Stromal cell of bone marrow (primary cell): ENCODE measurements at places on chromosomes 4 and X.
A peak's percentile ranks its signal among the peaks of the same experiment; 100 is the strongest.

GRCh38 chr4:146257511-146257910 is 43.2 kb downstream of the REELD1 start:
- DNase-seq = no peak

DNA sequence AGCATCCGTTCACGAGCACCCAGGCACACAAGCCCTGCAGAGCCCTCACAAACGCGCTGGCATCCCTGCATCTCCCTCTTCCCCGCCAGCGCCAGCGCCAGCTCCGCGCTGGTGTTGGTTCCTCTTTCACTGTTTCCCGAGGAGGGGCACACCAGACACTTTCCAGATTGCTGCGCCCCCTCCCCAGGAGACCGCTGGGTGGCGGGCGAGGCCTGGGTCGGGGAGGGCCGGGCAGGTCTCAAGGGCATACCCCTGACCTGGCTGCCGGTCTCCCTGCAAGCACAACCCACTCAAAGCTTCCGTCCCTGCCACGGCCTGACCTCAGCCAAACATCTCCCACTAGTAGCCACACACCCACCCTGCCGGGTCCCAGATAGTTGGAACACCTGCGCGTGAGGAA is 2.2 kb upstream of the NKX1-1 start:
- DNase-seq = no peak

GRCh38 chr4:117420948-117421347 is 335.6 kb upstream of the TRAM1L1 start:
- no peak for DNase-seq

GRCh38 chr4:112290341-112290740 is 4.6 kb upstream of the TIFA start:
- DNase-seq = no peak

GRCh38 chrX:107574711-107575110 is 53.6 kb upstream of the PRPS1 start:
- no peak for DNase-seq

GRCh38 chrX:47229427-47229826 is 3.4 kb upstream of the USP11 start:
- no peak for DNase-seq

DNA sequence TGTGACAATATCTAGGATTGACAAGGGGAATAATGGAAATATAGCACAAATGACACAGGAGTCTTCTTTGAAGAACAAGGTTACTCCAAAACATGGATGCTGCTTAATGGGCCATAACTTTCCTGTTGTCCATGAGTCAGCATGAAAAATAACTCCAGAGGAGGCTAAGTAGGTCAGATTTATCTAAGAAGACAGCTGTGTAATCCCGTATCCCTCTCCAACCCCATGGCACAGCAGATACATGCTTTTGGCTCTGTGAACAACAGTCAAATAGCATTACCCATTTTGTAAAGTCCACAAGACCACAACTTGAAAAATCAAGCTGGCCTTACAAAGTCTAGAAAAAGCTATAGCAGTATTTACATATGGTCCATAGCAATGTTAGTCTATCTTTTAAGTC is 2.1 kb upstream of the TMEM131L start:
- DNase-seq = no peak

GRCh38 chr4:183853548-183853940 is 51.6 kb upstream of the STOX2 start:
- no peak for DNase-seq

DNA sequence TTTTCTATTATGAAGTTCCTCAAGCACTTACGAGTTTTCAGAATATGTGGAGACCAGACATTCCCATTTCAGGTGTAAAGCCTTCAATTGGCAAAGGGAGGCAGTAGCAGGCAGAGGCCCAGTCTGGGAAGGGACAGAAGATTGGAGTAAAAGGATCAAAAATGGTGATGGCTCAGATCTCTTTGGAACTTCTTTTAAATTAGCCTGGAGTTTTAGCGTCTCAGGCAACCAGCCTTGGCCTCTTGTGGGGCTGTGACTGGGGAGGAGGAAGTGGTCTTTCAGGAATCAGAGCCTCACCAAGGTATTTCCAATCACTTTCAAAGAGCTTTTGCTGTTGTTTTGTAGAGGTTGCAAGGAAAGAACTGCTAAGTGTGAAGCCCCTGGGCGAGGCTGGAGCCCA is 239.1 kb downstream of the FRAS1 start:
- DNase-seq = no peak

- DNase-seq = no peak
These were observed 64.0 kb upstream of the WDR1 start for GRCh38 chr4:10180603-10180926.

DNA sequence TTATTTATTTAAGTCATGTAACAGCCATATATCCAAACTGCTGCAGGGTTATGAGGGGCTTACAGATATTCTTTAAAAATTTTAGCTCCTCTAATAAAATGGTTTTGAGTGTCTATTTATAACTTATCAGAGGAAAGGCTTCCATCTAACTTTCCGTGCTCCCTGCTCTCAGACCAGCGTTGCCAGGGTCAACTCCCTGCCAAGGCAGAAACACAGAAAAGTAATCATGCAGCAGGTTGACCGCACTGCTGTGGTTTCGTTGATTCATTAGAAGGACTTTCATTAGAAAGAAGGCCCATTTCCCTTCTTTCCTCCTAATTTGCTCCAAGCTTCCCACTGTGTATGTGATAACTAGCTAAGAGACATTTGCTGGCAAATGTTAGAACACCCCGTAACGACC is 33.9 kb downstream of the BCLAF3 start:
- DNase-seq = no peak

GRCh38 chr4:57374866-57375595 is 264.8 kb upstream of the IGFBP7 start:
- no peak for DNase-seq

GRCh38 chr4:57023104-57023503 is 44.4 kb downstream of the POLR2B start:
- peak; percentile 80 for DNase-seq

DNA sequence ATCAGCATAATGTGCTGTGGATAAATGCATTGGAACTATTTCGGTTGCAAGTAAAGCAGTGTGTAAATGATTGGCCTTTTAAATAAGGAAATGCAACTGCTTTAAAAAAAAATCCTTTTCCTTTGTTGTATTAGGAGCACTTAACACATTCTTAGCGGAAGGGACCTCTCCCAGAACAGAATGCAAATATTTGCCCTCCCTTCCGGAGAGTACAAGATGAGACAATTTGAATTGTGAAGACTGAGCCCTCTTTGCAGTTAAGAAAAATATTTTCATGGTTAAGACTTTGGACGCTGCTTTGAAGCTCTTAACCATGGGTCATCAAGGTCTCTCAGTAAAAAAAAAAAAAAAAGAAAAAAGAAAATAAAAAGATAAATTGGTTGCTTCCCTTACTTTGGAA is 9.5 kb upstream of the NOX1 start:
- no peak for DNase-seq

- no peak for DNase-seq
These were observed 109.0 kb downstream of the ANXA3 start for GRCh38 chr4:78660559-78660958.

GRCh38 chr4:89820010-89820409 is 17.0 kb downstream of the SNCA start:
- DNase-seq = no peak

DNA sequence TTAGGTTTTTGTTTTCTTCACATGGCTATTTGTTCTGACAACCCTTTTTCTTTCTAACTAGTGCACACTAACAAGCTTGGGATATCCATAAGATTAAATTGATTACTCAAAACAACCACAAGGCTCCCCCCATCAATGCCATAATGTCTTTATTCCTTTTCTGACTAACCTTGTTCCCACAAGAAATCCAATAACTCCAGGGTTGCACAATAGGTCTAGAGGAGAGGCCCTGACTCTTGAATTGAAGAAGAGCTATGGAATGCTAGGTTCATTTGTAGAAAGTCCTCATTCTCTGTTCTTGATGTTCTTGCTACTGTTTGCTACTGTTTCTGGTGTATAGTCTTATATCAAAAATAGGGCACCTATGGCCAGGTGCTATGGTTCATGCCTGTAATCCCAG is 71.0 kb downstream of the PRRG1 start:
- no peak for DNase-seq

GRCh38 chr4:137495578-137495977 is 36.7 kb downstream of the PCDH18 start:
- no peak for DNase-seq

GRCh38 chrX:138669693-138670092 is 41.8 kb downstream of the FGF13 start:
- DNase-seq = no peak

DNA sequence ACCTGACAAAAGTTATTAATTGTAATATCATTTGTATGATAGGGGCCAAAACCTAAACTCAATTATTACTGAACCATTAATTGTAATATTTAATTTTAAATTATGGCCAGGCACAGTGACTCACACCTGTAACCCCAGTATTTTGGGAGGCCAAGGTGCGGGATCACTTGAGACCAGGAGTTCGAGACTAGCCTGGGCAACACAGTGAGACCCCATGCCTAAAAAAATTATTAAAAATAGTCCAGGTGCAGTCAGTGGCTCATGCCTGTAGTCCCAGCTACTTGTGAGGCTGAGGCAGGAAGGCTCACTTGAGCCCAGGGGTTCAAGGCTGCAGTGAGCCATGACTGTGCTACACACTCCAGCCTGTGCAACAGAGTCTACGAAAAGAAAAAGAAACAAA is 18.0 kb downstream of the PPAT start:
- no peak for DNase-seq

DNA sequence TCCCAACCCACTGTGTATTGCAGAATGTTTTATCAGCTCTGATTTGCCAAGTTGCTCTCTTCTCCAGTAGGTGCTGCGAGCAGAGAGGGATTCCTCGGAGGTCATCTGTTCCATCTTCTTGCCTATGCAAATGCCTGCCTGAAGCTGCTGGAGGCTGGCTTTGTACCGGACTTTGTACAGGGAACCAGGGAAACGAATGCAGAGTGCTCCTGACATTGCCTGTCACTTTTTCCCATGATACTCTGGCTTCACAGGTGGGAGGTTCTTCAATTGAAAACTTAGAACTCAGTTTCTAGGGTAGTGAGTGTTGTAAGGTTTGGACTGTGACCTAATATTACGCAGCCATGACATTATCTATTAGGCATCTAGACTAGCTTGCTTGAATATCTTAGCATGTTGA is 24.9 kb downstream of the AR start:
- no peak for DNase-seq

DNA sequence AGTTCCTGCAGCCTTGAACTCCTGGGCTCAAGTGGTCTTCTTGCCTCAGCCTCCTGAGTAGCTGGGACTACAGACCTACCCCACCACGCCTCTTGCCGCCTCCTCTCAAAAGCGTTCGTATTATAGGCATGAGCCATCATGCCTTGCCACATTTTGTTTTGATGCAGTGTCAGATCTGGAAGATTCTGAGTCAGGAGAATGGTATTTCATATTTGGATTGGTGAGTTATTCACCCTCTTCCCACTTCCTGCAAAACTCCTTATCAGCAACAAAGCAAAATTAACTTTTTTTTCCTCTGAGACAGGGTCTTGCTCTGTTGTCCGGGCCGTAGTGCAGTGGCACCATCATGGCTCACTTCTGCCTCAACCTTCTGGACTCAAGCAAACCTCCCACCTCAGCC is 29.6 kb downstream of the REST start:
- peak; percentile 43 for DNase-seq

DNA sequence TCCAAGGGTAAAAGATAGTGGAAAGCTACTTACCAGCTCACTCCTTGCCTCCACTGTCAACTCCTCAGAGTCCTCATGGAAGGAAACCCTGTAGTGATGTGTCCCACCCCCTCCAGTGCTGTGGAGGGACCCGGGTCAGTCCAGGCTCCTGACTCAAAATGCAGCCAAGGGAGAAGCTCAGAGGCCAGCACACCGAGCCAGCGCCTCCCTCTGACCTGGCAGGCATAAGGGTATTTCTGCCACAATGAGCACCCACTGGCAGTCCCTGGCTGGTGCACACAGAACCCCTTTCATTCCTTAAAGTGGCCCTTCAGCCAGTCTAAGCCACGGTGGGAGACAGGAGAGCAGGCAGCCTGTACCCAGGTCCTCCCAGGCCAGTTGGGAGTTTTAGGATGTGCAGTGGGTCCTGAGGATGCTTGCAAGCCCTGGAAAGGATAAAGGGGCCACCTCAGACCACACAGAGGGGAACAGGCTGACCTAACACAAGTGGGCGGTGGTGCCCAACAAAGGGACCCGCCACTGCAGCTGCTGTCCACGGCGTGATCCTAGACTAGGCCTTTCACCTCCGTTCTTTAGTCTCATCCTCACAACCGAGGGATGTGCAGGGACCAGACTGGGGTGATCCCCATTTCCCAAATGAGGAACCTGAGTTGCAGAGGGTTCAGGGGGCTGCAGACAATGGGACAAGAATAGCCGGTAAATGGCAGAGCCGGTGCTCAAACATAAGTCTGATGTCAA is 5.7 kb downstream of the JAKMIP1 start:
- no peak for DNase-seq

DNA sequence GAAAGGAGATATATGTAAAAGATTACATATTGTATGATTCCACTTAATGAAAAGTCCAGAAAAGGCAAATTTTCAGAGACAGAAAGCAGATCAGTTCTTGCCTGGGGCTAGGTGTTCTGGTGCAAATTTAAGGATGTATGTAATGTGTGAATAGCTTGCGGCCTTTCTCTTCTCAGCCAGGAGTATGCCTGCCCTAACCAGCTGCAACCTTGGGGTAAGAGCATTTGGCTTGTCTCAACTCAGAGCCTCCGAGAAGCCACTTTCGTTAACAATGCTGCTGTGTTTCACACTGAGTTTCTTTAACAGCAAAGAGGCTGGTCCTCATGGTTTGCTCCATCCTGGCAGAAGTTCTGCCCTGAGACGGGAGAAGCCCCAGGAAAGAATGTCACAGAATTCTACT is 102.7 kb downstream of the SPCS3 start:
- DNase-seq = no peak

- DNase-seq = no peak
These were observed 66.5 kb downstream of the SLIT2 start for GRCh38 chr4:20318001-20318908.

GRCh38 chr4:92580816-92581215 is 277.1 kb downstream of the GRID2 start:
- DNase-seq = no peak

GRCh38 chr4:169758401-169758962 is 738 bp upstream of the HPF1 start:
- DNase-seq = no peak

DNA sequence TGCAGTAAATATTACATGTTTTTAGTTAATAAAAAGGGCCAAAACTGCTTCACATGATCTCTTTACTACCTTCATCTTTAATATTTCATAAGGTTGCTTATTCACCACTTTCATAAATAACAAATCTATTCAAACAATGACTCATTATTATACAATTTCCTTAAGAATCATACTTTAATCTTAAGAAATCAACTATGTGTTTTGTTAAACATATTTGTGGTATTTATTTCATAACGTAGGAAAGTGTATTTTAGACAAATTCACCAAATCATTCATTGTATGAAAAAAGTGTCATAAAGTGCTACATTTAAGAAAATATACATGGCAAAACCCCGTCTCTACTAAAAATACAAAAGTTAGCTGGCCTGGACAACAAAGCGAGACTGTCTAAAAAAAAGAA is 150.5 kb upstream of the RXFP1 start:
- DNase-seq = peak; percentile 68

- no peak for DNase-seq
These were observed 196.2 kb downstream of the ARHGAP24 start for GRCh38 chr4:85671120-85671519.

GRCh38 chr4:124111411-124111810 is 601.1 kb downstream of the ANKRD50 start:
- DNase-seq = no peak

GRCh38 chr4:182369211-182369610 is 126.0 kb downstream of the TENM3 start:
- DNase-seq = peak; percentile 9

GRCh38 chrX:135521405-135522131 is 1.1 kb downstream of the INTS6L start:
- DNase-seq = peak; percentile 77

- no peak for DNase-seq
These were observed 416.0 kb upstream of the TENM3 start for GRCh38 chr4:181827246-181827645.
